Activated CD4-positive, alpha-beta T cell treated with anti-CD3 and anti-CD28 coated beads, Interleukin-2, amount 10 ng/mL, durations not matched to agents 24 days and 14 days (primary cell): ENCODE measurements at places on chromosomes 7 and 10. TPM values are rescaled to one million over a fixed set of nuclear protein-coding genes. Genes with fewer than 3 reads are reported as not detected.

DNA sequence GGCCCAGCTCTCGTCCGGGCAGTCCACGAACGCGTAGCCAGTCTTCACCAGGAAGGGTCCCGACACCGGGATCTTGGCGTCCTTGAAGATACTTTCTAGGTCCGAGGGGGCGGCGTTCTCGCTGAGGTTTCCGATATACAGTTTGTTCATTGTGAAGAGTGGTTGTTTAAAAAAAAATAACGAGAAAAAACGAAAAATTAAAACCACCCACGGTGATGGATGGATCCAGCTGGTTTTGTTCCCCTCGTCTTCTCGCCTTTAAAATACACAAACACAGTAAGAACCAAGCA is 385 bp downstream of the IGF2BP3 start:
- H3K36me3 ChIP-seq, result no peaks in the 10 kb centered on the region
- H3K27ac ChIP-seq, result peak overlapping the region; percentile 81
- peak overlapping the region; percentile 94 for H3K4me3 ChIP-seq
- peaks cover 66% of the 10 kb centered on the region for H3K27me3 ChIP-seq
- DNase-seq, result no peak

RTKN2 gene
- total RNA-seq, result 2.7 and 3.4 TPM in 2 replicates

GRCh38 chr7:67447297-67447696 is 450.7 kb downstream of the TYW1 start:
- no peak overlapping the region for H3K27ac ChIP-seq
- H3K36me3 ChIP-seq, result no peaks in the 10 kb centered on the region
- no peaks in the 10 kb centered on the region for H3K4me1 ChIP-seq
- DNase-seq, result no peak
- no peaks in the 10 kb centered on the region for H3K27me3 ChIP-seq
- H3K4me3 ChIP-seq, result no peak overlapping the region

- H3K36me3 ChIP-seq, result no peaks in the 10 kb centered on the region
- H3K4me3 ChIP-seq, result no peak overlapping the region
- no peak for DNase-seq
- H3K27ac ChIP-seq, result no peak overlapping the region
- no peaks in the 10 kb centered on the region for H3K27me3 ChIP-seq
Measured at GRCh38 chr7:86884152-86884551, 175.3 kb downstream of the ELAPOR2 start.

FGF8 gene
- 0.35 TPM in 1 of 2 replicates, not detected in the other for total RNA-seq

DNA sequence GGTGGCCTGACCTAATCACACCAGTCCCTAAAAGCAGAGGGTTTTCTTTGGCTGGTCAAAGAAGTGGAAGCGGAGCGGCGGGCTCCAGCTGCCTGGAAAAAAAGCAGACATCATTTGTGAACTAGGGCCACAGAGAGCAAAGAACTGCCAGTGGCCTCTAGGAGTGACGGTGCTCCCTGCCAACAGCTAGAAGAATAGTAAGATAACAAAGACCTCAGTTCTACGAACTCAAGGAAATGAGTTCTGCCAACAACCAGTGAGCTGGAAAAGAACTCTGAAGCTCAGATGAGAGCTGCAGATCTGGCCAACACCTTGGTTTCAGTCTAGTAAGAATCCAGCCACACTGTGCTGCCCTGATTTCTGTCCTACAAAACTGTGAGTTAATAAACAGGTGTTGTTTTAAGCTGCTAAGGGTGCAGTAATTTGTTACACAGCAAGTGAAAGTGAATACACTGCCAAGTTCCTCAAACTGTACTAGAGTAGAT is 178.0 kb downstream of the SRPK2 start:
- H3K27ac ChIP-seq, result peak overlapping the region; percentile 12
- no peaks in the 10 kb centered on the region for H3K27me3 ChIP-seq
- DNase-seq, result no peak
- peaks cover 44% of the 10 kb centered on the region for H3K4me1 ChIP-seq
- H3K36me3 ChIP-seq, result peaks cover 11% of the 10 kb centered on the region

GRCh38 chr10:101140084-101140949 is 9.2 kb downstream of the TLX1 start:
- peaks cover 1% of the 10 kb centered on the region for H3K36me3 ChIP-seq
- peaks cover 93% of the 10 kb centered on the region for H3K27me3 ChIP-seq
- no peak overlapping the region for H3K27ac ChIP-seq
- DNase-seq, result peak; percentile 59
- H3K4me3 ChIP-seq, result no peak overlapping the region
- peaks cover 23% of the 10 kb centered on the region for H3K4me1 ChIP-seq

DNA sequence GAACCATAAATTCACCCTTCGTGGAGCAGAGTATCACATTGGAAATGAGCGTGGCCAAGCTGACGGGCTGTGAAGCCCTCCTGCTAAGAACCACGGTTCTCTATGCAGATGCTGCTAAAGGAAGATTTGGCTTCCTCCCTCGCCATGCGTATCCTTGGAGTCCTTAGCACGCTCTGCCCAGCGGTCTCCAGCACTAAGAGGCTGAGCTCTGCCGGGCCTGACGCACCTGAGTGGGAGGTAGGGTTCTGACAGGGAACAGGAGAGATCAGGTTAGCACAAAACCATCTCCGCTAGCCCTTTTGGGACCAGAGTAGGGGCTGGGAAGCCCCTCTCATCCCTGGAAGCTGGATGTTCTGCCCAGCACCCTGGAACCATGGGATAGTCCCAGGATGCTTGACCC is 225.8 kb downstream of the KCNMA1 start:
- H3K4me3 ChIP-seq, result no peak overlapping the region
- H3K27ac ChIP-seq, result no peak overlapping the region
- H3K36me3 ChIP-seq, result no peaks in the 10 kb centered on the region
- H3K27me3 ChIP-seq, result no peaks in the 10 kb centered on the region

TET1 gene
- total RNA-seq, result 0.96 and 1.2 TPM in 2 replicates

DNA sequence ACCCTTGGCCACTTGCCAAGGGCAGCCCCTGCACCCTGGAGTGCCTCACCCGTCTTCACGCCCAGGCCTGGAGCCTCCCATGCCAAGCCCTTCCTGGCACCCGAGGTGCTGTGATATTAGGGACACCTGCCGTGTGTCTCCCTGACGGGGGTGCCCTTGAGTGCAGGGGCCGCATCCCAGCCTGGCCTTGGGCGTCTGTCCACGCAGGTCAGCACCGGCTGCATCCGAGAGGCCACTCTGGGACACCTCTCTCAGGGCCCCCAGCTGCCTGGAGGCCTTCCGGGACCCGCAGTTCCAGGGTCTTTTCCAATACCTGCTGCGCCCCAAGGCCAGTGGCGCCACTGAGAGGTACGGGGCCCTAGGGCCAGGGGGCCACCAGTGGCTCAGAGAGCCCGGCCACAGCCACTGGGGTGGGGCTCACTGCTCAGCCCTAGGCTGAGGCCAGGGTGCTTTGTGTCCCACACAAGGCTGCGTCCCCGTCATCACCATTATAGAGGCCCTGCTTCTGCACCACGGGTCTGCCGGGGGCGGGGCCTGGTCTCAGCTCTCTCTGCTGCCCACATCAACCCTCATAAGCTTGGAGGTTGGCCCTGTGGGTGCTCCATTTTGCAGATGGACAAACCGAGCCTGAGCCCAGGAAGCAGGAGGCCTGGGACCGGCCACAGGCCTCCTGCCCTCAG is 12.7 kb downstream of the AP5Z1 start:
- H3K4me1 ChIP-seq, result peaks cover 3% of the 10 kb centered on the region
- H3K36me3 ChIP-seq, result peaks cover 16% of the 10 kb centered on the region
- no peaks in the 10 kb centered on the region for H3K27me3 ChIP-seq
- H3K4me3 ChIP-seq, result no peak overlapping the region
- no peak for DNase-seq

GRCh38 chr7:116511552-116512519 is 12.3 kb downstream of the CAV2 start:
- H3K27ac ChIP-seq, result no peak overlapping the region
- DNase-seq, result peak; percentile 66
- H3K27me3 ChIP-seq, result peaks cover 46% of the 10 kb centered on the region
- H3K36me3 ChIP-seq, result no peaks in the 10 kb centered on the region
- peak overlapping the region; percentile 74 for H3K4me3 ChIP-seq

FAM131B gene
- 0.37 and 0.45 TPM in 2 replicates for total RNA-seq

DNA sequence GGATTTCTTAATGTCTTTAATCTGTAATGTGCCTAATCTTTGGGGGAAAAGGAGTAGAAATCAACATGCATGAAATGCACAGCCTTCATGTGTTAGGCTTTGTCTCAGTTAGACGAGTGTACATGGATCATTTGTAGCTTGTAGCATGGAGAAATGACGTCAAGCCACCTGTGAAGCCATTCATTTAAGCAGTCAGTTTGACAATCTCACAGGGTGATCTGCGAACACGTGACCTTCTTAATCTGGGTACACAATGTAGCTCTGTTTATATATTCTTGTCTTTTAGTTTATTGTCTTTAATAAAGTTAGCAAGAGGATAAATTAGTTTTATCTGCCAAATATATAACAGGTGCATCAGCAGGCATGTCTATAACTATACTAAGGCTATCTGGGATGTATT is 351.9 kb upstream of the LRGUK start:
- no peaks in the 10 kb centered on the region for H3K27me3 ChIP-seq
- DNase-seq, result no peak
- H3K36me3 ChIP-seq, result no peaks in the 10 kb centered on the region
- H3K27ac ChIP-seq, result no peak overlapping the region
- no peaks in the 10 kb centered on the region for H3K4me1 ChIP-seq
- no peak overlapping the region for H3K4me3 ChIP-seq

GRCh38 chr10:100859484-100859763 is 53.3 kb upstream of the SLF2 start:
- H3K27me3 ChIP-seq, result peaks cover 34% of the 10 kb centered on the region
- no peak overlapping the region for H3K4me3 ChIP-seq
- no peaks in the 10 kb centered on the region for H3K4me1 ChIP-seq
- no peak for DNase-seq
- H3K27ac ChIP-seq, result no peak overlapping the region

ACTR3C gene
- total RNA-seq, result 7.9 and 11.7 TPM in 2 replicates

GRCh38 chr10:86281396-86281795 is 85.2 kb downstream of the GRID1 start:
- no peaks in the 10 kb centered on the region for H3K36me3 ChIP-seq
- no peaks in the 10 kb centered on the region for H3K4me1 ChIP-seq
- H3K27me3 ChIP-seq, result peaks cover 2% of the 10 kb centered on the region
- no peak overlapping the region for H3K27ac ChIP-seq
- DNase-seq, result no peak

DNA sequence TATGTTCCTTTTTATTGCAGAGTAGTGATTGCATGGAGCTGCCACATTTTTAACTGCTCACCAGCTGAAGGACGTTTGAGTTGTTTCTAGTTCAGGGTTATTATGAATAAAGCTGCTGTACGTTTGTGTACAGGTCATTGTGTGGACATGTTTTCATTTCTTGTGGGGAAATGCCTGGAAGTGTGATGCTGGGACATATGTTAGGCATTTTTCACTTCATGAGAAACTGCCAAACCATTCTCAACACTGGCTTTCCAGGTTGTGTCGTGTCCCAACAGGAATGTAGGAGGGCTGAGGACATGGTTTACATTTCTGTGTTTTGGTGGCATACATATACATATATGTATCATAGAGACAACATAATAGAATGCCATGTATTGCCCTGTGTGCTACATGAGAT is 73.0 kb downstream of the NEURL1 start:
- no peak overlapping the region for H3K4me3 ChIP-seq
- no peaks in the 10 kb centered on the region for H3K4me1 ChIP-seq
- no peak for DNase-seq
- no peak overlapping the region for H3K27ac ChIP-seq

- no peak overlapping the region for H3K27ac ChIP-seq
- no peak for DNase-seq
- H3K4me1 ChIP-seq, result no peaks in the 10 kb centered on the region
- peaks cover 14% of the 10 kb centered on the region for H3K27me3 ChIP-seq
Measured at GRCh38 chr7:22364900-22365299, 7.9 kb upstream of the RAPGEF5 start.

NXPH1 gene
- total RNA-seq, result not detected in 2 replicates

VSTM2A gene
- total RNA-seq, result not detected in 2 replicates

ALKBH4 gene
- 9.9 and 10.9 TPM in 2 replicates for total RNA-seq

AOAH gene
- 17.6 and 17.8 TPM in 2 replicates for total RNA-seq

WDR86 gene
- total RNA-seq, result not detected in 2 replicates

GRCh38 chr10:37831495-37832333 is 25.7 kb downstream of the ZNF248 start:
- no peak for DNase-seq
- H3K36me3 ChIP-seq, result peaks cover 91% of the 10 kb centered on the region
- H3K27ac ChIP-seq, result no peak overlapping the region
- no peaks in the 10 kb centered on the region for H3K4me1 ChIP-seq
- H3K27me3 ChIP-seq, result no peaks in the 10 kb centered on the region

GRCh38 chr10:78528749-78529204 is 495.1 kb downstream of the RPS24 start:
- no peak overlapping the region for H3K27ac ChIP-seq
- H3K27me3 ChIP-seq, result no peaks in the 10 kb centered on the region
- no peak overlapping the region for H3K4me3 ChIP-seq
- no peak for DNase-seq
- H3K4me1 ChIP-seq, result peaks cover 9% of the 10 kb centered on the region

GRCh38 chr7:134186027-134186426 is 58.9 kb downstream of the LRGUK start:
- H3K27me3 ChIP-seq, result peaks cover 8% of the 10 kb centered on the region
- no peaks in the 10 kb centered on the region for H3K4me1 ChIP-seq
- H3K4me3 ChIP-seq, result no peak overlapping the region
- DNase-seq, result no peak
- H3K27ac ChIP-seq, result no peak overlapping the region

DNA sequence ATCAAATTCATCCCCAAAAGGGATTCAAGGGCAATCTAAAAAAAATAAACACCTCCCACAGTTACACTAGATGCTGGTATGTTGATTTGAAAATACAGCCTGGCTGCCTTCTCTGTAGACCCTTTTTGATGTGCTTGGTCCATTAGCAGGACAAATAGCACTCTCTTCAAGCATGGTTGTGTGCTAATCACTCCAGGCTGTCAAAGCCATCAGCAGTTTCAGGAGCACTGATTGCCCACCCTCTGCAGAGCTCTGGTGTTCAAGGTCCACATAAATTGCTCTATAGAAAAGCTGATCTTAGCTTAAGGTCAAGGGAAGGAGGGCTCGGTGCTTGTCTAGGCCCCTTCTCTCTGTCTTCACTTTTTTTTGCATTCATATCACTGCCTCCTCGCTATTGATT is 35.4 kb downstream of the PRR15 start:
- DNase-seq, result peak; percentile 24
- H3K27me3 ChIP-seq, result no peaks in the 10 kb centered on the region
- no peak overlapping the region for H3K4me3 ChIP-seq
- no peaks in the 10 kb centered on the region for H3K4me1 ChIP-seq
- no peaks in the 10 kb centered on the region for H3K36me3 ChIP-seq

- no peaks in the 10 kb centered on the region for H3K4me1 ChIP-seq
- no peaks in the 10 kb centered on the region for H3K36me3 ChIP-seq
- no peak overlapping the region for H3K4me3 ChIP-seq
Measured at GRCh38 chr7:107977048-107977447, 25.9 kb downstream of the LAMB1 start.

DNA sequence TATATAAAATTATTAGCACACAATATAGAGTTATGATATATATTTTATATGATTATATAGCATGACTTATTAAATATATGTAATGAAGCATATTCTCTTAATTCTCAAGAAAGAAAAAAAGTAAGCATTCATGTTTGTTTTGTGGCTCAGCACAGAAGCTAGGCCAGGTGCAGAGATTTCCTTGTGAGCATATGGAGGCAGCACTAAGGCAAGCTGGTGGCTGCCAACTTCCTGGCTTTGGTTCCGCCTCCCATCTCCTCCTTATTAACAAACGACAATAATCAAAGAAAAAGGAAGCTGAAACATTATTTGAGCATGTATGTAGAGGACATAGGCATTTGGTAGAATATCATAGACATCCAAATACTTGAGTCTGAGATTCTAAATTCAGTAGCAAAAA is 130.3 kb downstream of the ST7 start:
- no peak overlapping the region for H3K4me3 ChIP-seq
- H3K36me3 ChIP-seq, result no peaks in the 10 kb centered on the region
- peaks cover 8% of the 10 kb centered on the region for H3K27me3 ChIP-seq
- peaks cover 10% of the 10 kb centered on the region for H3K4me1 ChIP-seq
